ENCODE measurements at places on chromosomes 7 and 10.

- no peak for DNase-seq
Observed at GRCh38 chr7:156305351-156305750, 335.2 kb upstream of the RNF32 start.

DNA sequence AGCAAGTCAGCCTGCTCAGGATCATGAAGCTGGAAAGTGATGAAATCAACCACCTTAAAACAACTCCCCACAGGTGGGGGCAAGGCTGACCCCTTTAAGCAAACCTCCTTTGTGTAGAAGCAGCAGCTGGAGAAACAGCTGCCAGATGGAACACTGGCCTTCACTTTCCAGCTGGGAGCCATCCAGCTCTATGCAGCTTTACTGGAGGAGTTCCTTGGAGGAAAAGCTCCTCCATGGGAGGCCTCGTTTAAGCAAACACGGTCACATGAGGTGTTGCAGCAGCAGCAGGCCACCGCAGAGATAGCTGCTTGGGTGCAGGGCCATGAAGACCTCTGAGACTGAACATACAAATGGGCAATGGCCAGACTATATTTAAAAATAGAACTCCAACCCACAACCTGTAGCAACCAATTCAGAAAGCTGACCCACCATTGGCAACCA is 13.0 kb upstream of the DLG5 start:
- no peak for DNase-seq

- DNase-seq = no peak
Observed at GRCh38 chr7:66296557-66296956, 91.4 kb downstream of the TPST1 start.

DNA sequence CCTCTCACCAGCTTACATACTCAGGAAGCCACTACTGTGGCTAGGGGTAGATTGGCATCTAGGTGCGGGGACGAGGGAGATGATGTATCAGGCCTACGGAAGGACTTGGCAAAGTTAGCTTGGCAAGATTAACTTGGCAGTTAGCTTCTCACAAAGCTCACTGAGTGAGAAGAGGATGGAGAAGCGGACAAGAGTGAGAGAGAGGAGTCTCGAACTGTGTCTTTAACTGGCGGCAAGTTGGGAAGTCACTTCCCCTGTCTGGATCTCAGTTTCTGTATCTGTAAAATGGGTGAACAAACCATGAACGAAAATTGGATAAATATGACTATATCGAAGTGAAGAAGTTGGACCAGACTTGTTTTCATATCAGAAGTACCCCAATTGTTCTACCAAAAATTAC is 9.5 kb upstream of the MLXIPL start:
- DNase-seq = no peak

DNA sequence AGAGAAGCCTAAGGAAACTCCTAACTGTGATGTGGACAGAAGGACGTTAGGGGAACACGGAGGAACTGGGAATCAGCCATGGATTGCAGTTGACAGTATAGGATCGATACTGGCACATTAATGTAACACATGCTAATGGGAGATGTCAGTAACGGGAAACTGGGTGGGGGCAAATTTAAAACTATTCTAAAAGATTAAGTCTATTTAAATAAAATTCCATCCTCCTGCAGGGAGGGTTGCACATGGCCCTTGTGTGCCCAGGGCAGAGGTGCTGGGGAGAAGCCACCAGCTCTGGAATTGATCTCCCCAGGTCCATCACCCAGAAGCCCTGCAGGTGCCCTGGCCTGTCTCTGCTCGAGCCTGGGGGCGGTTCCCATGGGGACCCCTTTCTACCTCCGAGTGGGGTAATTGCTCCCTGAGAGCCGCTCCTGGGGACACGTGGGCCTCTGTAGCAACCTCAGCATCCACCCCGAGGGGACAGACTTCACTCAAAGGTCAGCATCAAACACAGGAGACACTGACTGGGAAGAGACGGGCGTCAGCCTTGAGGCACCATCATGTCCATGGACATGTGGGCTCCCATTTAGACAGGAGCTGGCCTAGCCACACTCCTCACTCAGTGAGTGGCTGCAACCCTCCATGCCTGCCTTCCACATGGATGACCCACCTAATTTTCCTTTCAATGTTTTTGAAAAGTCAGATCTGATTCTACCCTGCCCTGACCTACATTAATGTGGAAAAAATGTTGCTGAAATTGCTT is 21.1 kb downstream of the SCART1 start:
- no peak for DNase-seq

- no peak for DNase-seq
Observed at GRCh38 chr7:55591282-55591931, 19.1 kb upstream of the VOPP1 start.

GRCh38 chr7:55546814-55547213 is 25.5 kb downstream of the VOPP1 start:
- DNase-seq = peak; percentile 51

DNA sequence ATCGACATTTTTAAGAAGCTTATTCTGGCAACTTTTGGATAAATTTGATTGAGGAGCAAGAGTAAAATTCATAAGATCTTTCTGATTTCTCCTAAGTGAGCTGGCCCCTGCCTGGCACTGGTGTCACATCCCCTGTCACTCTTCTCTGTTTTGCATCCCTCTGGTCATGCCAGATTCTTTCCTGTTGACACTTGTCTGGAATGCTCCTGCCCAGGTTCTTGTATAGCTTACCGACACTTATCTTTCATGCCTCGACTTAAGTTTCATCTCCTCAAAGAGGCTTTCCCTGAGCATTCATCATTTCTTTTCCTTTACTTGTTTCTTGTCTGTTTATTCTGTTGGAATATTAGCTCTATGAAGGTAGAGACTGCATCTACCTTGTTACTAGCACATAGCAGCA is 22.2 kb upstream of the AASS start:
- DNase-seq = no peak

DNA sequence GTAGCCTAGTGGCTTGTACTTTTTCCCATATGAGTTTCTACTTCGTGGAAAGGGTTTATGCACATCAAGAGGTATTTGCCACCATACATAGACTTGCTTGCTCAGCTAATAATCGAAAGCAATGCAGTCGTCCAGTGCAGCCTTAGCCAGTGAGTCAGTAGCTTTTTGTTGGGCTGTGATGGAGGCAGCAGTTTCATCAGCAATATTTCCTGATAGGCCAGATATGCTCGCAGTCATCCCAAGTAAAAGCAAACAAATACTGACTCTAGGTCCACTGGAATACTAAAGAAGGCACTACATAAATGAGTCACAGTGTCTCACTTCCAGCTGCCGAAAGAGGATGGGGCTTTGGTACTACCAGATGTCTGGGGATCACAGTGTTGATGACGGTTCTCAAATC is 2.1 kb upstream of the BNIP3 start:
- DNase-seq = no peak

GRCh38 chr10:33817605-33818004 is 483.1 kb upstream of the NRP1 start:
- no peak for DNase-seq

GRCh38 chr7:44650772-44651171 is 44.3 kb downstream of the OGDH start:
- DNase-seq = no peak

- no peak for DNase-seq
Observed at GRCh38 chr10:52668024-52668423, 104.6 kb downstream of the MBL2 start.

DNA sequence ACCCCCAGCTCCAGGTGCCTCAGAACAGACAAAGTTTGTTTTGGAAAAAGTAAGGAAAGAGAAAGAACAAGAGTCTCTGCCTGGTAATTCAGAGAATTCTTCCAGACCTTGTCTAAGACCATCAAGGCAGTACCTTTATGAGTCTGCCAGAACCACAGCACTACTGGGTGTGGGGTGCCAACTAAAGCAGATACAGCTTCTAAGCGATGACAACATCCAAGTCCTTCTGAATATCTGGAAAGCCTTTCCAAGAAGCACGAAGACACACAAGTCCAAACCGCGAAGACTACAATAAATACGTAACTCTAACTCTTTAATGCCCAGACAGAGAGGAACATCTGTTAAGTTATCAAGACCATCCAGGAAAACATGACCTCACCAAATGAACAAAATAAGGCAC is 94.3 kb downstream of the SIRT1 start:
- no peak for DNase-seq

GRCh38 chr7:42448901-42449300 is 211.9 kb upstream of the GLI3 start:
- DNase-seq = no peak

- no peak for DNase-seq
Observed at GRCh38 chr7:6407434-6407833, 40.3 kb downstream of the DAGLB start.

GRCh38 chr10:4609251-4609650 is 216.8 kb upstream of the AKR1E2 start:
- DNase-seq = no peak

DNA sequence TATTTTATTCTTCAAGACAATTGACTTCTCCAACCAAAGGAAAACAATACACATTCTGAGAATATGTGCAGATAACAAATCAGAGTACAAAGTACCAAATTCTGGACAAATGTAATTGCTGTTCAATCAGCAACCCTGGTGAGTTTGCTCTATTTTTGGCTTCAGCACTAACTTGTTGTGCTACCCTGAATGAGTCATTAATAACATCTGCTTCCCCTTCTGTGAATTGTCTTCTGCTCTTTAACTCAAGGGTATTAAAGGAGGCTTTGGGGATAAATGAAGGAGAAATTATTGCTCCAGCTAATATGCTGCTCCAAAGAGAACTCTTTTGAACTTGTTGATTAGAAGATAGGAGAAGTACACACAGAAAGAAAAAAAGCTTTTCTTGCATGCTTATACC is 459.3 kb downstream of the HTR7 start:
- no peak for DNase-seq

- DNase-seq = no peak
Observed at GRCh38 chr7:47811632-47812380, 136.5 kb downstream of the PKD1L1 start.

DNA sequence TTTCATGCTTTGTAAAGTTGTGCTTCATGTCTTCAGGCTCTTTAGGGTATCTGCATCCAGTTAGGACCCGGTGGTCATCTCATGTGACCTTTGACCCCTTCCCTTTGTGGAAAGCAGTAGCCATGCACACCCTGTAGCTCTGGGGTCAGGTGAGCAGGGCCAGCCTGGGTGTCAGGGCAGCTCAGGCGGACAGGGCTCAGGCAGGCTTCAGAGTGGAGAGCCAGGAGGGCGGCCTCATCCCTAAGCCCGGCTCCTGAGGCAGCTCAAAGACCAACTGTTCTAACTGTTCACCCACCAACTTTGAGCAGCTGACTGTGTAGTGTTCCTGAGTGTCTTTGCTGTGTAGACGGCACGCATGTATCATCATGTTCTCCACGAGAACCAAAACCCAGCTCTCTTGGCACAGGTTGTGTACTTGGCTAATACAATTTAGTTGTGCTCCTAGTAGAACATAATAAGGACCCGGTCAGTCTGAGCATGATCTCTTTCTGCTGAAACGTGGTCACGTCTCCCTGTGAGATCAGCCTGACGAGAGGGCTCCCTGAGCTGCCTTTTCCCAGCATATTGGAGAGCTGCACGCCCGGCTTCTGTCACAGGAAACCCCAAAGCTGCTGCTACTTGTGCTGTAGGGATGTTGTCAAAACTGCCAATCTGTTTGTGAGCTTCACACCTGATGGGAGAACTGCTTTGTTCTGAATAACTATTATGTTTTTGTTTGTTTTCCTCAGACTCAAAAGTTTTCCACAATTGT is 30.0 kb downstream of the EEPD1 start:
- no peak for DNase-seq

DNA sequence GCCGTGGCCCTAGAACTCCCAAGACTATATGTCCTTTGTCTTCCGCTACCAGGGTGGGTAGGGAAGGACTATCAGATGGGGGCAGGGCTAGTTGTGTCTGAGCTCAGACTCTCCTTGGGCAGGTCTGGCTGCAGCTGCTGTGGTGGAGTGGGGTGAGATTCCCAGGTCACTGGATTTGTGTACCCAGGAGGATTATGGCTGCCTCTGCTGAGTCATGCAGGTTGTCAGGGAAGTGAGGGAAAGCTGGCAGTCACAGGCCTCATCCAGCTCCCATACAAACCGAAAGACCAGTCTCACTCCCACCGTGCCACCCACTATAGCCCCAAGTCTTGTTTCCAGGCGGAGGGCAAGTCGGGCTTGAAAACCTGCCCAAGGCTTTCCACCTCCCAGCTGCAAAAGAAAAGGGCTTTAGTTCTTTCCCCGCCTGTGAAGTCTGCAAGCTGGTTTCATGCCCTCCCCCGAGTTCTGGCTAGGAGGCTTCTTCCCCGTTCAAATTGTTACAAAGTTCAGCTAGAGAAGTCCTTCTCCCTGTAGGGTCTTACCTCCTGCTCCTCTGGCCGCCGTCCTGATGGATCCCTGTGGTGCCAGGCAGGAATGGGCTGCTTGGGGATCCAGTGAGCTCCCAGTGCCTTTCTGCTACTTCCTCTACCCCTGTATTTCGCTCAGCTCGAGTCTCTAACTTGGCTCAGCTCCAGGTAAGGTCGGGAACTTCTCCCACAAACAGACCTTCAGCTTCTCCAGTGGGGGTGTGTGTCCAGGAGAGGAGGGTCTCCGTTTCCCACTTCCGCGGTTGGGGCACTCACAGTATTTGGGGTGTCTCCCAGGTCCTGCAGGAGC is 106.8 kb upstream of the FGL2 start:
- DNase-seq = no peak

DNA sequence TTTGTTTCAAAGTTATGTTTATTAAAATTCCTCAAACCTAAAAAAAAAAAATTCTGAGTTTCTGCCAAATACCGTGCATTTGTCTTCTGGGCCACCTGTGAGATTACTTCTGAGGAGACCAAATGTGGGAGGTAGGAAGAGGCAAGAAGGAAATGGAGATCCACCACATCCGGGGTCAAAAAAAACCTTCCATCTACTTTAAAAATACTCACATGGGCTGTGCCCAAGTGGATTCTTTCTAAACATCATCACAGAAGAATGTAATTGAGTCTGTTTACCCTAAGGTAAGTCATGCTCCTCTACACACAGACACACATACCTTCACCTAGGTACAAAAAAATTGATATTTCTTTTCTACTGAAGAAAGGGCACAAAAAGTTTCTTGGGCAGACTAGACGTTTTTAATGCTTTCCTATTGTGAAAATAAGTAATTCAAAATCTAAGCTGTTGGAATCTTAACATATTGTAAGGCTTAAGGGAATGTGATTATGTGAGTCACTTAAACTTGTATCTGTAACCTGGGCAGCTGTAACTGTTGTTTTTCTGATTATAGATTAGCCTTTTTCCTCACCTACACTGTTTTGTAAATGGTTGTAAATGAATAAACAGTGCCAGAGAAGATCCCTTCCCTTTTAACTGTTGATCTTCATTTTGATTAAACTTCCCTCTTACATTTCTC is 19.1 kb upstream of the SPOCK2 start:
- DNase-seq = no peak

DNA sequence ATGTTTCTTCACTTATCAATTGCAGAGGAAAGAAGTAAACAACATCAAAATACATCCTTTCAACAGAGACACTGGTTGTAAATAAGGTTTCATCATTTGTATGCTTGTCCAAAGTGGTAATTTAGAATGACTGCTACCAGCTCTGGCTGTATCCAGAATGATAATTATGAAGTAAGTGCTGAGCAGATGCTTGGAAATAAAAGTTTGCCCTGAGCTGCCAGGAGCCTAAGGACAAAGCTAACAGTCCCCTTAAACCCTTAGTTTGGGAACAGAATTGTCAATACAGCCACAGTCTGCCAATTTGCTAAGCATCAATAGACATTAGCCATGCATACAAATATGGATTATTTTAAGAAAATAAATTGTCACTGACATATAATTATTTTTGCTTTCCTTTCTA is 147.0 kb upstream of the SLC13A1 start:
- DNase-seq = no peak
